NCI-H1694 treated with DMSO at 0.1 percent for 48 hours (cell line): ENCODE measurements at places on chromosomes 6 and 20.
A peak's percentile ranks its signal among the peaks of the same experiment; 100 is the strongest.

GRCh38 chr6:129133770-129134192 is 250.8 kb downstream of the LAMA2 start:
- no peak for DNase-seq

DNA sequence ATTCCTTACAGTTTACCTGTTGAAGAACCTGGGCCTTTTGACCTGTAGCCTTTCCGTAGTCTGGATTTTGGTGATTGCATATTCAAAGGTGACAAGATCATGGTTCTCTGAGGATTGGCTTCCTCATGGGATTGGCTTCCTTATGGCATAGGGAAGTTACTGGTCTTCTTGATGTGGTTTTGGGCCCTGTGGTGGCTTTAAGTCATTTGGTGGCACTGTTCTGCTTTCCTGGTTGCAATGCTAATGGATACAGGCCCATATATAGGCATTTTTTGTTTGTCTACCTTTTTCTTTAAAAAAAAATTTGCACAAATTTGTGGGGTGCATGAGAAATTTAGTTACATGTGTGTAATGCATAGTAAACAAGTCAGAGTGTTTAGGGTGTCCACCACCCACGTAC is 185.7 kb downstream of the CDKAL1 start:
- DNase-seq = no peak

DNA sequence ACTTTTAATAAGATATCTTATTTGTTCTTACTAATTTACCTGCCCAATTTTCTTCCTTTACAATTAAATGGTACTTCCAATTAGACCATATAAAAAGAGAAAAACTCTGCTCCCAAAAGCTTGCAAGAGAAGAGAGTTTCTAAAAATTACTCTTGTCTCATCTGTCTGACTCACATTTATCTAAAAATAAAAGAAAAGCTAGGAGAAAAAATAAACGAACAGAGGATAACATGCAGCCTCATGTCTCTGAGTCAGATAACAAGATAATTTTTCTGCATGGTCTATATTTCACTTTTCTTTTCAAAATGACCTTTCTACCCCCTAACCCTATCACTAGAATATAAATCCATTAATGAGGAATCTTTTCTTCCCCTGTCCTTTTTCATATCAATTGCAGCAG is 127.2 kb upstream of the TCF21 start:
- no peak for DNase-seq

- no peak for DNase-seq
Measured at GRCh38 chr6:168841609-168842278, 400.8 kb downstream of the SMOC2 start.

GRCh38 chr6:36245572-36246061 is 24.2 kb upstream of the PNPLA1 start:
- no peak for DNase-seq

GRCh38 chr6:20417819-20418218 is 16.1 kb downstream of the E2F3 start:
- no peak for DNase-seq

GRCh38 chr6:21914121-21914973 is 320.8 kb downstream of the SOX4 start:
- no peak for DNase-seq

DNA sequence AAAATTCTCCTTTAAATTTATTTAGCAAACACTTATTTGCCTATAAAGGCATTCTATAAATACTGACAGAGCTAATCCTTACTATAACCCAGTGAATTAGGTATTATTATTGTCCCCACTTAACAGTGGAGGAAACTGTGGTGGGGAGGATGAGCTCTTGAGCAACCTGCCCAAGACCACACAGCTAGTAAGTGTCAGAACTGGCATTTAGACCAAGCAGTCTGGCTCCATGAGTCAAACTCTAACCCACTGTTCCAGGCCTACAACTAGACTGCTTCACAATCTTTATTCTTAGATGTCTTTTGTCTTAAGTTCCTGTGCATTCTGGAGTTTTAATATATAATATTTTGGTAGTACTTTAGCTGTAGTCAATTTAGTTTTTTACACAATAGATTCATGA is 530.8 kb downstream of the BCKDHB start:
- DNase-seq = no peak

DNA sequence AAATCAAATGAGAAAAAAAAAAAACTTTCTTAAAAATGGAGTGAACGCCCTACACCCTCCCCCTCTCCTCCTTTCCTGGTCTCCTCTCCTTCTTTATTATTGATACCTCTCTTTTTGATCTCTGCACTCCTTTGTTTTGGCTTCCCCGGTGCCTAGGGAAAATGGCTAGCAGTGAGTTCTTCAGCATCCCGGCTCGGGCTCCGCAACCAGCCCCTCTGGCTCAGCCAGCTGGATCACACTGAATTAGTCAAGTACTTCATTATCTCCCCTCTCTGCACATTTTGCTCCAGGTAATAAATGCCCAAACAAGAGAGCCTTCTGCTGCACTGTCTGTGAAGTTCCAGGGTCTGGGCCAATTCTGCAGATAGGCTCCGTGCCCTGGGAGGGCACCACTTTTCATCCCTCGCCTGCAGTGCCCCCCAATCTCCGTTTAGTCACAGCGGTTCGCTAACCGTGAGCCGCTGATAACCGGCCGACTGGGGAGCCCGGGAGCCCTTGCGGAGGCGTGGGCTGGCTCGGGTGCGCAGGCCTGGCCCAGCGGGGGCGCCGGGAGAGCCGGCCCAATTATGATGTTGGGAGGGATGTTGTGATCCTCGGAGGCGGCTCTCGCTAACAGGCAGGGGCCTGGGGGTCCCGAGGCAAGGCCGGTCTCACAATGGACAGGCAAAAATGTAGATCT is 301.9 kb downstream of the TFAP2A start:
- DNase-seq = no peak

GRCh38 chr6:154388803-154389202 is 32.2 kb upstream of the IPCEF1 start:
- no peak for DNase-seq

DNA sequence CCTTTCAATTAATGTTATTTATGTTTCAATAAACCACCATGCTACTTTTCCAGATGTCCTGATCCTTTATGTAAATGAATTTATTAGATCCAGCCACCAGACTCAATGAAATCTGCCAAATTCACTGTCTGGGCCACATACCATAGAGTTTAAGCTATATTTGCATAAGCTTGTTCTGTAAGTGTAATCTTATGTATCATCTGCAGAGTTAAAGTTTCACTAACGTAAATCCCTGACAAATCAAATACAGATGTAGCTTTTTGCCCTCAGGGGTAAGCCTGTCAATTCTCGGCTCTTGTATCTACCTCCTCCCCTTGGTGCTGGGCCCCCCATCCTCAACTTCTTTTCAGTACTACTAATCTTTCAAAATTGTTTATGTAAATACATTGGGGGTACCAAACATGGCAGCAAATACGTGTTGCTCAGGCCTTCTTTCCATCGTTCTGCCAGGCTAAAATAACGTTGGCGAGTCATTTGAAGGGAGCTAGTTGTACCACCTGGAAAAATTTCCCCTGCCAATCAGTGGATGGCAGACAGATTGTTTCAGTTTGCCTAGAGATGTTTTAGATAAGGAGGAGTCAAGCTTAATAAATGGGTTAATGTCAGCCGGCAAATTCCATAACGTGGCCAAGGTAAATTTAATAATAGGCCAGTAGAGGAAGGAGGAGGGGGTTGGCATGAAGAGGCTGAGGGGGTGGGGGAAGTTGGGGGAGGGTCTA is 79.6 kb downstream of the RPS12 start:
- no peak for DNase-seq

DNA sequence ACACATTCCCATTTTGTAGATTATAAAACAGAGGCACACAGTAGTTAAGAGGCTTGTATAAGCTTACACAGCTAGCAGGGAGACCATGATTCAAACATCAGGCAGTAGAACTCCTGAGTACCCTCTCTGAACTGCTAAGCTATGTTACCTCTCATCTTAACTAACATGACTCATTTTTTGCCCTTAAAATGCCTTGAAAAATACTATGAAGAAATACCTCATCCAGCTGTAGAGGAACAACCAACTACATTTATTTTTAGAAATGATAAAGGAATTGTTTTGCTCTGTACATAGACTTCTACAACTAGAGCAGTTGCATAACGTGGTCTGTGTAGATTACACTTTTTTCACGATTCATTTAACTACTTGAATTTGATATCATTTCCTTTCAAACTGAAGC is 102.1 kb downstream of the FLRT3 start:
- no peak for DNase-seq

DNA sequence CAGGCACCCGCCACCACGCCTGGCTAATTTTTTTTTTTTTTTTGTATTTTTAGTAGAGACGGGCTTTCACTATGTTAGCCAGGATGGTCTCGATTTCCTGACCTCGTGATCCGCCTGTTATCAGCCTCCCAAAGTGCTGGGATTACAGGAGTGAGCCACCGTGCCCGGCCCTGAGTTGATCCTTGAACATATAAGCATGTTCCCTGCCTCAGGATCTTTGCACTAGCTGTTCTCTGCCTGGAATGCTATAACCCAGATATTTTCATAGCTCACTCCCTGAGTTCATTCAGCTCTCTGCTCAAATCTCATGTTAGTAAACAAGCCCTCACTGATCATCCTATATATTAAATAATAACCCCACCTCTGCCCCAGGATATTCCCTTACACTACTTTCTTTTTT is 9.0 kb upstream of the DLK2 start:
- no peak for DNase-seq

GRCh38 chr6:56279331-56280080 is 32.1 kb upstream of the COL21A1 start:
- no peak for DNase-seq

GRCh38 chr20:21361266-21361665 is 36.1 kb downstream of the NKX2-4 start:
- no peak for DNase-seq

GRCh38 chr6:7243179-7243981 is 69.6 kb downstream of the SSR1 start:
- peak; percentile 92 for DNase-seq

DNA sequence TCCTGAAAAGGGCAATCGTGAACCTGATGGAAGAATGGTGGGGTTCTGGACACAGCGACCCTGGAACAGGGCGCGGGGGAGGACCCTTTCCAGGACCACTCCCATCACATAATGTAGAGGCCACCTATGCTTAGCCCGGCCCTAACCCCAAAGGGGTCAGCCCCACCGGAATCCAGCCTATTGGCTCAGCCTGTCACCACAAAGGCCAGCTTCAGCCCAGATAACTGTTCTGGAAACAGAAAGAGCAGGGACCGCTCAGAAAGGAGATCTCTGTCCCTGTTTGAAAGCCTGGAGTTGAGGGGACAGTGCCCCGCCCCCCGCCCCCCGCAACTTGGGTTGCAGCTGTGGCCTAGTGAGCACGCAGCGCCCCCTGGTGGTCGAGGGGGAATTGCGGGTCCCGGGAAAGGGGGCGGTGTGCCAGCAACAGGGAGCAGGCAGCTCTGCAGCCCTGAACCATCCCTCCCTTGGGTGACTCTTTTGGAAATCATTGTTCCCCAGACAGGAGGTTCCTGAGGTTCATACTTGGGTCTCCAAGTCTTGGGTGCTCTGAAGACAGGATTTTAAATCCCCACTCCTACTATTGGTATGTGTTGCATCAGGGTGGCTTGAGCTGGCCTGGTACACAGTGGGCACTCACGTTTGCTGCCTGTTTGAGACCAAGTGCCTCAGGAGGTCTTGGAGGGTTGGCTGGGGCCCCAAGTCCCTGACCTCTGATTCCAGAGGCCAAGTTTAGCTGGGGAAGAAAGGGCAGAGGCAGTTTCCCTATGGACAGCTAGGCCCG is 1.5 kb downstream of the SIGLEC1 start:
- DNase-seq = no peak

DNA sequence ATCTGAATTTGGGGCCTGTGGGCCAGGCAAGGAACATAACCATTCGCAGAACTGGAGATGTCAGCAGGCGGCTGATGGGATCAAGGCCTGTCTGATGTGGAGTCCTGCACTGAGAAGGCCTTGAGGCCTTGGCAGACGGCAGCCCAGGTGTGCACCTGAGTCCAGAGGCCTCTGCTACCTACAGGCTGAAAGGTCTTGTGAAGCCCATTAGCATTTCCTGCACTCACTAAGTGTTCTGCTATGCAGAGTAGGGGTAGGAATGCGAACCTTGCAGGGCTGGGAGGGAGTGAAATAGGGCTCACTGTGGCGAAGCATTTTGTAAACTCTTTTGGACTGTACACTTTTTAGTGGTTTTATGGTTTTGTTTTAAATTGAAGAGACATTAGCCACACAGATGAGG is 48.3 kb upstream of the RNF24 start:
- no peak for DNase-seq

- no peak for DNase-seq
Measured at GRCh38 chr6:23114812-23115504, 545.6 kb downstream of the HDGFL1 start.

GRCh38 chr6:146915671-146916127 is 288.5 kb upstream of the STXBP5 start:
- no peak for DNase-seq

DNA sequence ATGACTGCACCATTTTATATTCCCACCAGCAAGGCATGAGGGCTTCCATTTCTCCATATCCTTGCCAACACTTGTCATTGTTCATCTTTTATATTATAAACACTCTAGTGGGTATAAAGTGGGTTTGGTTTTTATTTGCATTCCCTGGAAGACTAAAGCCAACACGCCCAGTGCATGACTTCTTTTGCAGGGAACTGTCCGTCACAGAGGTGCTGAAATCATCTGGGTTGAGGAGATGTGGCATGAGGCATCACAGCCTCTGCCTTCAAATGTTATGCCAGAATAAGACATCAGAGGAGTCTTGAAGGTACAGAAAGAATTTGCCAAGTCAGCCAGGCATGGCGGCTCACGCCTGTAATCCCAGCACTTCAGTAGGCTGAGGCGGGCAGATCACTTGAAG is 29.9 kb upstream of the FAM210B start:
- DNase-seq = no peak

DNA sequence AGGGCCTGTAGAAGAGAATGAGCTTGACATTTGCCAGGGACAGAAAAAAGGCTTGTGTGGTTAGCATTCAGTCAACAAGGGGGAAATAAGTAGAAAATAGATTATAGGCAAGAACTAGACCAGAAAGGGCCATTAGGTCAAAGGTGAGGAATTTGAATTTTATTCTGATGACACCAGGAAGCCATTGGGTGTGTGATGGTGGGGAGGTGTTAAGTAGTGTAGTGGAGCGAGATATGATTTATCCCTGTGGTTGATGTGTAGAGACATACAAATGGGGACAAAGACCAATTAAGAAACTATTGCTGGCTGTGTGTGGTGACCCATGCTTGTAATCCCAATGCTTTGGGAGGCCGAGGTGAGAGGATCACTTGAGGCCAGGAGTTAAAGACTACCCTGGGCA is 11.0 kb downstream of the DSTN start:
- DNase-seq = no peak

GRCh38 chr6:149140910-149141290 is 176.6 kb upstream of the TAB2 start:
- DNase-seq = no peak

DNA sequence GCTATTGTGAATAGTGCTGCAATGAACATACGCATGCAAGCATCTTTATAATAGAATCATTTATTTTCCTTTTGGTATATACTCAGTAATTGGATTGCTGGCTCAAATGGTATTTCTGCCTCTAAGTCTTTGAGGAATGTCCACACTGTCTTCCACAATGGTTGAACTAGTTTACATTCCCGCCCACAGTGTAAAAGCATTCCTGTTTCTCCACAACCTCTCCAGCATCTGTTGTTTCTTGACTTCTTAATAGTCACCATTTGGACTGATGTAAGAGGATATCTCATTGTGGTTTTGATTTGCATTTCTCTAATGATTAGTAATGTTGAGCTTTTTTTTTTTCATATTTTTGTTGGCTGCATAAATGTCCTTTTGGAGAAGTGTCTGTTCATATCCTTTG is 208.7 kb downstream of the PHF3 start:
- no peak for DNase-seq

- no peak for DNase-seq
Measured at GRCh38 chr20:16810216-16810615, 62.1 kb downstream of the OTOR start.
